A549 treated with AZD2906 at 1 μM for 4 hours (cell line): ENCODE measurements at places on chromosomes 1 and 21. TPM values are rescaled to one million over a fixed set of nuclear protein-coding genes. Genes with fewer than 3 reads are reported as not detected.

LIN28A gene
- total RNA-seq: 0.02 TPM in 1 of 5 replicates, not detected in the others

NUP133 gene
- total RNA-seq: 19.4 to 22.3 TPM (median 21.7 TPM) in 5 replicates

GCSAML gene
- not detected in 5 replicates for total RNA-seq

DNAI4 gene
- 0.22 to 1.1 TPM (median 0.34 TPM) in 5 replicates for total RNA-seq

TMEM35B gene
- 14.6 to 18.7 TPM (median 17.7 TPM) in 5 replicates for total RNA-seq

RCC2 gene
- 49.4 to 53.9 TPM (median 51.3 TPM) in 5 replicates for total RNA-seq

TMEM240 gene
- 0.36 to 0.75 TPM (median 0.58 TPM) in 4 of 5 replicates, not detected in the other for total RNA-seq

OR10J1 gene
- total RNA-seq: not detected in 5 replicates

MYOC gene
- not detected in 5 replicates for total RNA-seq

FMN2 gene
- 3.2 to 4.4 TPM (median 3.8 TPM) in 5 replicates for total RNA-seq

CYP4Z1 gene
- not detected in 5 replicates for total RNA-seq

OR6N1 gene
- total RNA-seq: not detected in 5 replicates

NPR1 gene
- total RNA-seq: 1.6 to 2.8 TPM (median 2.6 TPM) in 5 replicates

CAPN8 gene
- total RNA-seq: 1.00 to 1.9 TPM (median 1.3 TPM) in 5 replicates

THAP3 gene
- 13.6 to 18.6 TPM (median 16.7 TPM) in 5 replicates for total RNA-seq

RAP1GAP gene
- total RNA-seq: 8.3 to 10.5 TPM (median 9.7 TPM) in 5 replicates

GPR157 gene
- 4.3 to 7.9 TPM (median 4.5 TPM) in 5 replicates for total RNA-seq

CYP4A11 gene
- total RNA-seq: not detected in 5 replicates

MEX3A gene
- total RNA-seq: 1.2 to 2.6 TPM (median 2.1 TPM) in 5 replicates

KRTAP10-5 gene
- total RNA-seq: not detected in 5 replicates

C1orf53 gene
- total RNA-seq: 4.5 to 8.5 TPM (median 6.8 TPM) in 5 replicates

LRRC38 gene
- 0.05 to 0.11 TPM (median 0.09 TPM) in 5 replicates for total RNA-seq

SYDE2 gene
- total RNA-seq: 0.70 to 1.1 TPM (median 0.95 TPM) in 5 replicates

ATP1A4 gene
- total RNA-seq: 0.07 TPM in 1 of 5 replicates, not detected in the others

MIXL1 gene
- 0.05 to 0.09 TPM (median 0.07 TPM) in 4 of 5 replicates, not detected in the other for total RNA-seq

RGS5 gene
- 0.65 to 2.2 TPM (median 0.87 TPM) in 5 replicates for total RNA-seq

TRABD2B gene
- 2.5 to 4.5 TPM (median 4.0 TPM) in 5 replicates for total RNA-seq

CNTN2 gene
- 0.02 to 0.07 TPM (median 0.03 TPM) in 4 of 5 replicates, not detected in the other for total RNA-seq

ALX3 gene
- total RNA-seq: not detected in 5 replicates

FOXO6 gene
- total RNA-seq: 0.42 to 1.0 TPM (median 0.96 TPM) in 5 replicates

IBA57 gene
- 3.1 to 7.3 TPM (median 5.9 TPM) in 5 replicates for total RNA-seq

EPHA2 gene
- total RNA-seq: 98.2 to 125 TPM (median 118 TPM) in 5 replicates

PPP1R15B gene
- total RNA-seq: 26.1 to 37.1 TPM (median 27.3 TPM) in 5 replicates

AVPR1B gene
- total RNA-seq: not detected in 5 replicates
